Kidney glomerular epithelial cell (primary cell): ENCODE measurements at places on chromosomes 6 and 20.

GRCh38 chr6:138654715-138655634 is 118.6 kb upstream of the CCDC28A start:
- DNase-seq, result peak; percentile 18

- no peak for DNase-seq
These were observed 29.0 kb downstream of the PCK1 start for GRCh38 chr20:57589728-57590484.

DNA sequence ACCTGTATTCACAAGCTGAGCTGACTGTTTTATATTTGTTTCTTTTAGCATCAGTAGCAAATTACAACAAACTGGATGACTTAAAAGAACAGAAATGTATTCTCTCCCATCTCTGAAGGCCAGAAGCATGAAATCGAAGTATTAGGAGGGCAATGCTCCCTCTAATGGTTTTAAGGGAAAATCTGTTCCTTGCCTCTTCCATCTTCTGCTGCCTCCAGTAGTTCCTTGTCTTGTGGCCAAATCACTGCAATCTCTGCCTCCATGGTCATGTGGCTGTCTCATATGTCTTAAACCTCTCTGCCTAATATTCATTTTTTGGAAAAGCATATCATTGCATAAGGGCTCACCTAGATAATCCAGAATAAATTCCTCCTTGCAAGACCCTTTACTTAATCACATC is 25.2 kb upstream of the ASCC3 start:
- DNase-seq, result no peak

GRCh38 chr6:43476746-43477145 is 624 bp upstream of the TJAP1 start:
- DNase-seq, result no peak

GRCh38 chr20:32626859-32627636 is 41.9 kb upstream of the NOL4L start:
- peak; percentile 1 for DNase-seq

GRCh38 chr20:51017251-51017650 is 5.7 kb downstream of the KCNG1 start:
- no peak for DNase-seq

- DNase-seq, result peak; percentile 37
These were observed 77.2 kb downstream of the CDC5L start for GRCh38 chr6:44464527-44465310.
